A673 (cell line): ENCODE measurements at places on chromosomes 3 and 15. TPM values are rescaled to one million over a fixed set of nuclear protein-coding genes. Genes with fewer than 3 reads are reported as not detected.
A peak's percentile ranks its signal among the peaks of the same experiment; 100 is the strongest.

The GPR156 gene
- total RNA-seq, result 0.62 and 1.2 TPM in 2 replicates

The MST1R gene
- not detected in 2 replicates for total RNA-seq

The ADAMTS7 gene
- 0.41 and 0.83 TPM in 2 replicates for total RNA-seq

The IQCB1 gene
- total RNA-seq, result 44.0 and 49.5 TPM in 2 replicates

The ZNF662 gene
- total RNA-seq, result not detected in 2 replicates

The SLC4A7 gene
- total RNA-seq, result 22.6 and 26.2 TPM in 2 replicates

The CACNA1D gene
- total RNA-seq, result 0.85 TPM in 1 of 2 replicates, not detected in the other

The ZNF502 gene
- 1.6 and 2.2 TPM in 2 replicates for total RNA-seq

The CCR3 gene
- not detected in 2 replicates for total RNA-seq

The GOLGA6B gene
- total RNA-seq, result 0.20 TPM in 1 of 2 replicates, not detected in the other

The ALDH1L1 gene
- 16.9 and 17.1 TPM in 2 replicates for total RNA-seq

The CYP8B1 gene
- not detected in 2 replicates for total RNA-seq

The DNAJC19 gene
- 51.2 and 52.1 TPM in 2 replicates for total RNA-seq

The CHSY1 gene
- total RNA-seq, result 47.0 and 48.3 TPM in 2 replicates

The NAALADL2 gene
- total RNA-seq, result 0.50 and 0.64 TPM in 2 replicates

DNA sequence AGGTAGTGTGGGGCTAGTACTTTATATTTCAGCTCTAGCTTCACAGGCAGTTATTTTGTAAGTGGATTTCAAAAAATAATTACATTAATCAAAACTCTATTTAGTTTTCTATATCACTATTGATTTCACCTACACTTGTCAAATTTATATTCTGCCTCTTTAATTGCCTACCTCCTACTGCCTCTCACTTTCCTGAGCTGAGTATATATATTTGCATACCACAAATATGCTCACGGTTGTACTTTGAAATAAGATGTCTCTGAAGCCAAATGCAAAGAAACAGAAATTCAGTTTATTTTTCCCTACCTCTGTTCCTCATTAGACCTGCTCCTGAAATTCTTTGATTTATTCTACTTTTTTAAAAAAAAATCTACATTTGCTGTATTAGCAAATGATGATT lies 309.3 kb upstream of the TGFBR2 start:
- no peak for DNase-seq

GRCh38 chr3:195591220-195591619 lies 7.5 kb upstream of the APOD start:
- DNase-seq, result no peak

DNA sequence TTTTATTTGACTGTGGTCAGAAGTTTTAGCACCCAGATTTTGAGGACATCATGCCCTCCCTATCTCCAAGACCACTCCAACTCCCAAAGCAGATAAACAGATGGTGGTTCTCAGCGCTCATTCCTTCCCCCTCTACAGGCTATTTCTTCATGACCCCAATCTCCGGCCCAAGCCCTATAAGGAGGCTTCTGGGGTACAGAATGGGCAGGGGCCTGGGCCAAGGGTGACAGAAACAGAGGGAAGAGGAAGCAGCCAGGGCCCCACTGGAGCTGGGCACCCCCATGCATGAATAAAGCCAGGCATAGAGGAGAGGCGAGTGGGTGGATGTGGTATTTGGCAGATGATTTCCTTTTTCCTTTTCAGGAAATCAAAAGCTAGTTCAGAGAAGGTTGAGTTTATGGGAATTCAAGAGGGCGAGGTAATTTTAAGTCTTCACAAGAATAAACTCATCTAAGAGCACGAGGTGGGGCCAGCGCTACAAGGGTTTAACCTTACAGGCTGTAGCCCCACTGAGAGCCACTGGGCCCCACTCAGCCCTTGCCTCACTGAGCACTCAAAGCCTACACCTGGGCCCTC lies 104.8 kb upstream of the HERC1 start:
- DNase-seq, result peak; percentile 33

DNA sequence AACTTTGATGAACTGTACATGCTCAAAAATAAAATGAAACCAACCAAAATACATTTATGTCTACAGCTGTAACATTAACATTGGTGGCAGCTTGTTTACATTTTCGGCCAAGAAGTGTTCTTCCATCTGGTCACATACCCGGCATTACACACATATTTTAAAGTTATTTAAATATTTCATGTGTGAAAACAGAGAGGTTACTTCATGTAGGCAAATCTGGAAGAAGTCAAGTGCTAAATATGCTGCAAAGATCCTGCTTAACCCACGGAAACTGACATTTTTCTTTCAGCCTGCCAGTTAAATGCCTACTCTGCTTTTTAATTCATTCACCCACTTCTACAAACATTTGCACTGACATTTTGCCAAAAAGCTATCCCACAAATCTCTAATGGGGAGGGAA lies 69.7 kb downstream of the MB21D2 start:
- no peak for DNase-seq

GRCh38 chr3:6281662-6282061 lies 579.3 kb upstream of the GRM7 start:
- no peak for DNase-seq

DNA sequence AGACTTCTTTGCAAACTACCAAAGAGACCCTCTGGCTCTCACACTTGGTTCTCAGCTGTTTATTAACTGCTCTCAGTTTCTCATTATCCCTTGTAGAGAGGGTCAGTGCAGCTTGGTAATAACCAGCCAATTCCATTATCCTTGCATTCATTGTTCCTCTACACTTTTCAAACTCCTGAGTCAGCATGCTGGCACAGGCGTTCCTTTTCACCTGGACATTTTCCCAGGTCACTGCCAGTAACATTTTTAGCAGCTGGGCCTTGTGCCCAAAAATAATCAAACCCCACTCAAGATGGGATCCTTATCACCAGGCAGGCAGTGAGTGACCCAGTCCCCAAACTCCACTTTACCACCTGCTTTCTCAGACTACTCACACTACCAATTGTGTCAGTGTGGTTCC lies 4.8 kb upstream of the SUMF1 start:
- no peak for DNase-seq

GRCh38 chr3:197730200-197730599 lies 6.5 kb downstream of the RUBCN start:
- no peak for DNase-seq

GRCh38 chr3:38129058-38129457 lies 7.9 kb downstream of the ACAA1 start:
- DNase-seq, result no peak

GRCh38 chr15:101556273-101556672 lies 66.8 kb upstream of the PCSK6 start:
- DNase-seq, result no peak

DNA sequence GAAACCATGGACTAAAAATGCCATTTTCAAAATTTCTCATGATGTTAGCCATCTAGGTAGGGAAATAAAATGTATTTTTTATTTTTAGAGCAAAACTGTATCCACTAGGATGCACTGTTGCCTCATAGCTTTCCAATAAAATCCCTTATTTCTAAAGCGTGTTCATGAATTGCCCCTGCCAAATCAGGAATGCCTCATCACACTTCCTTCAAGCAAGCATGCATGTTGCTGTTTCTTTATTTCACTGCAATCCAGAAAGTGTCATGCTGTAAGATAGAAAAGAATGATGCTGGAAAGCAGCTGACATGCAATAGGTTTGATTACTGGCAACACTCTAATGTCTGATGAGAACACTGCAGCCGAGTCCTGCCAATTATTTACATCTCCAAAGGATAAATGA lies 239.5 kb downstream of the CHL1 start:
- DNase-seq, result peak; percentile 6

GRCh38 chr3:183375787-183376186 lies 52.6 kb downstream of the MCF2L2 start:
- DNase-seq, result no peak

- DNase-seq, result no peak
Measured at GRCh38 chr3:44160818-44161217, 80.9 kb upstream of the TOPAZ1 start.

- no peak for DNase-seq
Measured at GRCh38 chr3:172185907-172186306, 146.5 kb downstream of the FNDC3B start.

- no peak for DNase-seq
Measured at GRCh38 chr15:68565726-68566125, 13.1 kb upstream of the CORO2B start.

DNA sequence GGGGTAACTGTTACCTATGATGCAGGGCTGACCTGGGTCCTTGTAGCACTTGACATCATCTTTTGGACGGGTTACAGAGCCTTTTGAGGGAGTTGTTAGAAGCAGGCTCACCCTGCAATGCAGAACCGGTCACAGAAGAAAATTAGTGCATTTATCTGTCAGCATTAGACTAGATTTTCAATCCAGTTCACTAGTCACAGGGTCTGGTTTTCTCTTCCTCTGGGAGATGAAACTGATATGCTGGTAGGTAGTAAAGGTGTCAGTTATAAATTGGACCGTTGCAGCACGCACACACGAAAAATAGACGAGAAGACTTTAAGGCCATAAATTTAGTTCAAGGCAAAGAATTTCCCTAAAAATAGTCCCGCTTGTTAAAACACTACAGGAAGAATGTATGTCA lies 532.3 kb upstream of the ATP11B start:
- no peak for DNase-seq

GRCh38 chr15:56978898-56979662 lies 60.6 kb downstream of the TCF12 start:
- DNase-seq, result no peak

DNA sequence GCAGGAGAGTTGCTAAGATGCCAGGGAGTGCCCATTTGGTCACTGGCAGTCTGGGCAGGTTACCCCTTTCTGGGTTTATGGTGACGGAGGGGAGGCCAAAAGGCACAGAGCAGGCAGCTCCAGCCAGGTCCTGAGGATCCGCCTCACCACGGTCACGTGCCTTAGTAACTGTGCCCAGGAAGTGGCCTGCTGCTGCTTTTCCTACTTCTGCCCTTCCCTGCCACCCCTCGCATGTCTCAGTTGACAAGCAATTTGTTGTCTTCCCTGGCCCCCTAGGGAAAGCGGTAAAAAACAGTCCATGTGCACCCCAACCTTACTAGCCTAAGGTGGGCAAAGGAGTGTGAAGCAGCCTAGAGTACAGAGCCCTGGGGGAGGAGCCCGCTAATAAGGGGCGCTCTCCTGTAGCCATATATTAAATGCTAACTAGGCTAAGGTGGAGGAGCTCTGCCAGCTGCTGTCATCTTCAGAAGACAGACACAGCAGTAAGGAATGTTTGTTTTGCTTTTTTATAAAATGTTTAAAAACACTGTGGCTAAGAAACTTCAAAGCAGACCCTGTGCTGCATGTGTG lies 9.1 kb upstream of the LIPH start:
- DNase-seq, result no peak

DNA sequence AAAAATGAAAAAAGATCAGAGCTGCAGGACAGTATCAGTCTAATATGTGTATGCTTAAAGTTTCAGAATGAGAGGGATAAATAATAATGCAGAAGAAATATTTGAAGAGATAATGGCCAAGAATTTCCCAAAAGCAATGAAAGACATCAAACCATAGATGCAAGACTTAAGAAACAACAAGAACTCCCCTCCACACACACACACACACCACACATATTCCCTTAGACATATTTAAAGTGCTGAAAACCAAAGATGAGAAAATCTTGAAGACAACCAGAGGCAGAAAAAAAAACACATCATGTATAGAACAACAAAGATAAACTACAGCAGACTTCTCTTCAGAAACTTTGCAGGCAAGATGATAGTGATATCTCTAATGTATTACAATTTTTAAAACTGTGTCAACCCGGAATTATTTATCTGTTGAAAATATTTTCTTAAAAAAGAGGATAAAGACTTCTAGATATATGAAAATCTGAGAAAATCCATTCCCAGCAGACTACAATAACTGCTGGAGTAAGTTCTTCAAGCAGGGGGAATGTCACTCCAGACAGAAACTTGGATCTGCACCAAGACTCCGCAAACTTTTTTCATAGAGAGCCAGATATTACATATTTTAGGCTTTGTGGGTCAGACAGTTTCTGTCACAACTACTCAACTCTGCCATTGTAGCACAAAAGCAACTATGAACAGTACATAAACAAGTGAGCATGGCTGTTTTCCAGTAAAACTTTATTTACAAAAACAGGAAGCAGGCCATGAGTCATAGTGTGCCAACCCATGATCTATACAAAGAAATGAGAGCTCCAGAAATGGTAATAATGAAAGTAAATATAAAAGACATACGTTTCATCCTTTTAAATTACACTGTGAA lies 223.4 kb upstream of the CGNL1 start:
- peak; percentile 77 for DNase-seq

DNA sequence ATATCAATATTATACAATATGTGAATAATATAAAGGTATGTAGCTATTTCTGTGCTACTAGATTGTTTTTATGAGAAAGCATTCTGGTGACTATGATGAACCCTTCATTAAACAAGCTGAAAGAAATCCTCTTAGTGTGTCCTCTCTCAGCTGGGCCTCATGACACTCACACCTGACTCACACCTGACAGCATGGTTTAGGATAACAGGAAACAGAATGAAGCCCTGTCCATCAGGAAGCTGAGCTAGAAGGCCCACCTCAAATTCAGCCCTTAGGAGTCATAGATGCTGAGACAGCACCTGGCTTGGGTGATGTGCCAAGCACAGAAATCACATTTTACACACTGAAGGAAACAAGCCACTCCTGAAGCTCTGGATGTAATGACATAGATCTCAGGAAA lies 30.8 kb downstream of the CHCHD4 start:
- no peak for DNase-seq

DNA sequence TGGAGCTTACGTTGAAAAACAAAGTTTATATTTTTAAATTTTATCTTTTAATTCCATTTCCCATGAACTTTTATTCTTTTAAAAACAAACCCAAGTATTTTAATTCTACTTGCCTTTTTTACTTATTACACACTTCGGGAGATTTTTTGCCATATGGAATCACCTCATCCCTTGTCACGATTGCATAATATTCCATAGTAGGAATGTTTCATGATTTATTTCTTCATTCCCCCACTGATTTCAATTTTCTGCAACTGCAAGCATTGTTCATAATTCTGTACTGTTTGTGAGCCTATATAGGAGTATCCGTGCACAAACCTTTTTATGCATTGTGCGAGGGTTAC lies 574 bp upstream of the SLC25A36 start:
- no peak for DNase-seq

DNA sequence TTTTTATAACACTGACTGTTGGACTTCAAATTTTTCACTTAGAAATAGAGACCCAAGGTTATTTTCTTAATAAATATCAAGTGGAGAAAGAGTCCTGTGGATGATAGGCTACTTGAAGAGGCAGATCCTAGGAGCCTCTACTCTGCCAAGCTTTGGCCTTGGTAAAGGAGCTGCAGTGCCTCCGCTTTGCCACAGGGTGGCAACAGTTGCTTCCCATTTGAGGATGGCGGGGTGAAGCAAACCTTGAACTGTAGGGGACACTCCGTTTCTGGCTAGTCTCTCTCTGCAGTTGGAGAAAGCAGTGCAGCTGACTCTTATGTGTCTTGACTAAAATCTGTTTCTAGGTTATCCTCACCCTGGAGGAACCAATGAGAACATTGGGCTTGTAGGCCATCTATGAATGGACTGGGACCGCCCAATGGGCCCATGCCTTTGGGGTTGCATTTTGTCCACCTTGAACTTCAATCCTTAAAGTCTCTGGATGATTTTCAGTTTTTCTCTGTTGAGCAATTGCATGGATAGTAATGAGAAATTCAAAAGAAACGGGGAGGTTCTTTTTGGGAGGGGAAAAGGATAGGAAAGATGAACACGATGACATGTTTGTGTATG lies 9.8 kb downstream of the SCG5 start:
- DNase-seq, result peak; percentile 74

GRCh38 chr15:68580883-68581155 lies 2.0 kb downstream of the CORO2B start:
- no peak for DNase-seq
